ENCODE measurements at places on chromosomes 2 and 18.

- no peak for DNase-seq
These were observed 680.1 kb upstream of the ZEB2 start for GRCh38 chr2:145199827-145200706.

GRCh38 chr2:148716378-148716920 is 71.9 kb downstream of the EPC2 start:
- DNase-seq, result no peak

DNA sequence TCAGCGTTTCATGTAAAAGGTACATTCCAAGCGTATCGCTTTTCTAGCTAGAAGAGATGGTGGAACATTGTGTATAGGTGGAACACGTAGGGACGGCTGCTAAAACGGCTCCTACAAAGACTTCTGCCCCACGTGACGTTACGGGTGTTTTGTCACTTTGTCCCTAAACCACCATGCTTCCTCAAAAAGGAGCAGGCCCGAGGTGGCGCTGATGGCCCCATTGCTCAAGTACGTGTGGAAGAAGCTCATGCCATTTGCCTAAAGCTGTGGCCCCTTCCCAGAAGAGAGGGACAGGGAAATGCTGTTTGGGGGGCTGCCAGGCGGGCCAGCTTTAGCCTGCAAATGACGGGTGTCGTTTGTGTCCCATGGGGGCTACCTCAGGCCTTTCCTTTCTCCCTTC is 72.7 kb downstream of the TMEM247 start:
- no peak for DNase-seq

GRCh38 chr2:49026706-49027105 is 127.6 kb downstream of the FSHR start:
- DNase-seq, result no peak

DNA sequence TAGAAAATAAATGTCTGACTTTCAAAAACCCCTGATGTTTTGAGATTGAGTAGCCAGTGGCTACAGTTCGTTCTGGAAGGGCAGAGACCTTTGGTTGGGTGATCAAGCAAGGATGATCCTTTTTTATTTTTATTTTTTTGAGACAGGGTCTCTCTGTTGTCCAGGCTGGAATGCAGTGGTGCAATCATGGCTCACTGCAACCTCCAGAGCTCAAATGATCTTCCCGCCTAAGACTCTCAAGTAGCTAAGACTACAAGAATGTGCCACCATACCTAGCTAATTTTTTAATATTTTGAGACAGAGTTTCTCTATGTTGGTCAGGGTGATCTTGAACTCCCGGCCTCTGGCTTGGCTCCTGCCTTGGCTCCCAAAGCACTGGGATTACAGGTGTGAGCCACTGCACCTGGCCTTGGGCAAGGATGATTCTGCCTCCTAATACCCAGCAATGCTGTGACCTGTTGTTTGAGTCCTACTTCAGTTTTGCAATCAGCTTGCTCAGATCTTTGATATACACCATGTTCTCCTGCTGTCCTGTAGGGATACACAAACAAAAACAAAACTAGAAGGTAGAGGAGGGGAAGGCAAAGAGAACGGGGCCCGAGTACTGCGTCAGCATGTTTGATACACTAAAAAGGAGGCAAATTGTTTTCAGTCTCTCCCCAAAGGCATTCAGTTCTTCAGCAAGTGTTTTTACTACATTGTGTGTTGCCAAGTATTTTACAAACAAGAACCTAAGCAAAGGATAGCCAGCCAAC is 59.2 kb upstream of the LYPD6B start:
- no peak for DNase-seq

DNA sequence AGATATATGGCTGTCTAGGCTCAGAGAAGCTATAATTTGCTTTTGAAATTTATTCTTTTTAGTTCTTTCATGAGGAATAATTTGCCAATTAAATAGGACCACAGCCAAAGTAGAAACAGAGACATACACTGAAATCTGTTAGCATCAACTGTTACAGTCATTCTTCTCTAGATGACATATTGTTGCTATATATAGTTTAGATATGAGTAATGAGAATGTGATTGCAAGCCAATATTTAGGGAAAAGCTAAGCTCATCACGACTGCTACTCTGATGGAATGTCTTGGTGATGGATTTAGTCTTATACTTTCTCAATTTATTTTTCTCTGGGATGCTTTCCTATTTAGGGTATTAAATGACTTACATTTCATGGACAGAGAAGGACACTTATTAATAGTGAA is 259.1 kb downstream of the LNPK start:
- no peak for DNase-seq

DNA sequence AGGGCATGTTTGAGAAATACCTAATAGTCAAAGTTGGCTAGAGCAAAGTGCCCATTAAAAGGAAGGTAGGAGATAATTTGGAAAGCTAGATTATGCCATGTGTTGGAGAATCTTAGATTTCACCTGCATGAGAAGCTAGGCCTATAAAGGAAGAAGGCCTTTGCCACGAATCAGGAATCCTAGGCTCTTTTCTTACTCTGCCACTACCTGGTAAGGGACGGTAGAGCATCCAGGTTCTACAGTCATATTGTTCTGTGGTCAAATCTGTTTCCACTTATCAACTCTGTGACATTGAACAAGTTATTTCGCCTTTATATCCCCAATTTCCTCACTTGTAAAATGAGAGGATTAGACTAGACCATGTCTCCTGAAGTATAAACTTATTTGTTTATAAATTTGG is 3.6 kb upstream of the KCNJ3 start:
- no peak for DNase-seq

DNA sequence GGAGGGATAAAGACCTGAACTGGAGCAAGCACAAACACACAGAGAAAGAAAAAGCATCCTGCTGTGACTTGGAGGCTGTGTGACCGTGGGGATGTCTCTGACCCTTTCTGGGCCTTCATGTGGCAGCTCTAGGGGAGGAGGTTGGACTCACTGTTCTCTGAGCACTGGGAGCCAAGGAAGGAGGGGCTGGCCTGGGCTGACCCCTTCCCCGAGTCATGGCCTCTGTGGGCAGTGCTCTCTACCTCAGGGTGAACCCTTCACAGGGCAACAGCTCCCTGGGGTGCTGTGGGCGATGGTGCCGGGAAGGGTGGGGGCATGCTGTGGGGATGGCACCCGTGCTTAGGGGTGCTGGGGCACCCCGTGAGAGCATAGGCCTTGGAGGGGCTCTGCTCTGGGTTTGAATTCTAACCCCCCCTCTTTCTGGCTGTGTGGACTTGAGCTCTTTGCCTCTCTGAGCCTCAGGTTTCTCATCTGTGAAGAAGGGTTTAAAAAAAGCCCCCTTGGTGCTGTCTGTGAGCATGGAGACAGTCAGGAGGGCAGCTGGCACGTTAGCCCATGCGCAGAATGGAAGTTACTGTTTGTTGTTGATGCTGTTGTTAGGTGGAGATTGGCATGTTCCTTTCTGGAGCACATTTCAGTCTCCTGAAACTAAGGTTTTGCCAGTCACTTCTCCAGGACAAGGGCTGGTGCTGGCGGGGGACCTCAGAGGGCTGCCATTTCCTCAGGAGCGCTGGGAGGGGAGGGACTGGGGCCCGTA is 700 bp downstream of the TOGARAM2 start:
- no peak for DNase-seq

- DNase-seq, result no peak
These were observed 44.9 kb downstream of the DYSF start for GRCh38 chr2:71498261-71498701.

DNA sequence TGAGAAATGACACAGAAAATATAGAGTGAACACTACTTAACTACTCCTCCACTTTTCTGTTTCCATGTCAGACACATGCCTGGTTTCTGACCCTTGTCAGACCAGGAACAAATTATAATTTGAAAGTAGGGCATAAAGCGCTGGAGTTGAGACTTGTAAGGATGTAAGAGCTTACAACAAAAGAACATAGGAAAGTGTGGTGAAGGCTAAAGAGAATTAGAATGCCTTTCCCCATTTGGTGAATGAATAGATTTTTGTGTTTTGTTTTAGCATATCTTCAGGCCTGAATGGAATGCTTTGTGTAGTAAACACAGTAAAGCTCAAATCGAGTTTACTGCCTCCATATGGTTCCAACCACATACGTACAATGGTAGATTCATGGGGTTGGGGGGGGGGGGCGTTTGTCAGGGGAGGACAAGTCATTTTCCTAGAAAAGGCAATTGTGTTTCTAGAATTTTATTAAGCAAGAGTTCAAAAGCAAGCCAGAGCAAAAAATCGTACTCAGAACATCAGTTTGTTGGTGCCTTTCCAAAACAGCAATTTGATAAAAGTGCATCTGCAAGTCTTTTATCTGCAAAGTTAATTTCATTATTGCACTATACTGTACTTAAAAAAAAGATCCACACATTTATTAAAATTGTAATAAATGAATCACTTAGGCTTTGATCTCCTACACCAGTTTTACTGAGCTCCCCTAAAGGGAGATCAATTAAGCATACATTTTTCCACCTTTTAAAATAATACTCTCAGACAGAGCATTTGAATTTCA is 30.9 kb downstream of the NRXN1 start:
- DNase-seq, result no peak

GRCh38 chr2:195456771-195457170 is 200.3 kb upstream of the SLC39A10 start:
- no peak for DNase-seq

GRCh38 chr2:119086327-119086726 is 72.2 kb downstream of the C1QL2 start:
- no peak for DNase-seq

DNA sequence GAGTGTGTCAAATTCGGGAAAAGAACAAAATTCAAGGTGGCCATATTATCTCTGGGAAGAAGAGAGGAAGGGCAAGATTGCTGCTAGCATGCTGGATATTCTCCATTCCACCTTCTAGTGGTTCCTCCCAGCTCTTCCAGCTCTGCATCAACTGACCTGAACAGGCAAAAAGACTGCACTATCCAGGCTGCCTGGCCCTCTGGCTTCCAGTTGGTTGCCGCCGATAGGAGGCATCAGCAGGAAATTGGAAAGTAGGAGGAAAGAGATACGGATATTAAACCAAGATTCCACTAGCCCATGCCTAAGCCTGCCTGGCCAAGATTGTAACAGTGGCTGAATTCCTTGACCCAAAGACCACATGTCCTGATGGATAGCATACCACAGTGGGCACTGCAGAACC is 1.7 kb upstream of the RTTN start:
- DNase-seq, result no peak

DNA sequence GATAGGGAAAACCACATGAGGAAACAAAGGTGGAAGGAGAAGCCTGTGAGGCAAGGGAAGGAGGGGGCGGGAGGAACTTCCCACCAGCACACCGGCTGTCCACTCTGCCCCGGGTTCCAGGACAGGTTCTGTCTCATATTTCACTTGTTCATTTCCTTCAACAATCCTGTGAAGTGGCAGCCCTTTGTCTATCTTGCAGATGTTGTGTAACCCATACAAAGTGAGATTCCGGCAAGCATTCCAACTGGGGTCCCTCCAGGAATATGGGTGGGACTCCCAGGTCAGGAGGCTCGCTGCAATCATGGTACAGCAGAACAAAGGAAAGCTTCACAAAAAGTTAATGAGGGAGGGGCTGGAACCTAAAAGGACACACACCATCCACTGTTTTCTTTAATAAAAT is 271.3 kb upstream of the PXDN start:
- DNase-seq, result no peak

DNA sequence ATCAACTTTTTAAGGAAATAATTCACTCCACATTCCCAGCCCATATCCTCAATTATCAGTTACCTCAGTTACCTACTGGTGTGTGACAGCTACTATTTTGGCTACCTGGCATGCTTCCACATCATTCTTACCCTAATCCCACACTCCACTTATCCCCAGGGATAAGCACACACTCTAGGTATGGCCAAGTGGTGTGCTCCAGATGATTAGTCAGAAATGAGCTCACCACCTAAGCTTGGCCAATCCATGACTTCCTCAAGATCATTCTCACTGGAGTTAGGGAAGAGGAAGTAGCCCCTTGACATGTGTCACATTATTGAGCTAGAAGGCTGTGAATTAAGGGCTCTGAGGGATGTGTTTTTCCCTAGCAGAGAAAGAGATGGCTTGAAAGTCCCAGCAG is 20.9 kb upstream of the SMAD4 start:
- no peak for DNase-seq

DNA sequence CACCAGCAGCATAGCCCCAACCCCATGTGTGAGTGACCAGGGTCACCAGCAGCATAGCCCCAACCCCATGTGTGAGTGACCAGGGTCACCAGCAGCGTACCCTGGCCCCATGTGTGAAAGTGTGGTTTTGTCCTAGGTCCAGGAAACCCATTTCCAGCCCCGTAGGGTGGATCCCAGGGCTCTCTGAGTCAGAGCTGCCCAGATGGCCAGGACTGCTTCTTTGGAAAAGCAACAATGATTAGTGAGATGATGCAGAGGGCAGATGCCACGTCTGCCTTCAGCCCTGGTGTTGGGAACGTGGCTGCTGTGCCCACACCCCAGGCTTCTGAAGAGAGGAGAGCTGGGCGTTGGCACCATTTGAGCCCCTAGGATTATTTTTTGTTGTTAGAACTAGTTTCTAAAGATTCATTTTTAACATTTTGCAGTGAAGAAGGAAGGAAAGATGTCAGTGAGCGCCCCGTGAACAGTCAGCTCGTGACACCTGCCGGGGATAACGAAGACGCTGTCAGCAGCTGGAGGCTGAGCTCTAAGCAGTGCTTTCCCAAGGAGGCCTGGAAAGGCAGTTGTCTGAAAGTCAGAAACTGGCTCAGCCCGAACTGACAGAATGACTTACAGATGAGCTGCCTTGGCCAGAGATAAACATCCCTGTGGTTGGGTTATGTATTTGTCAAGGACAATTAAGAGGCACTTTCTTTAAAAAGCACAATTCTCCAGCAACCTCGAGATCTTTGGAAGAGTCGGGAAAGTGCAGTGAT is 32.1 kb upstream of the KCNG2 start:
- no peak for DNase-seq

DNA sequence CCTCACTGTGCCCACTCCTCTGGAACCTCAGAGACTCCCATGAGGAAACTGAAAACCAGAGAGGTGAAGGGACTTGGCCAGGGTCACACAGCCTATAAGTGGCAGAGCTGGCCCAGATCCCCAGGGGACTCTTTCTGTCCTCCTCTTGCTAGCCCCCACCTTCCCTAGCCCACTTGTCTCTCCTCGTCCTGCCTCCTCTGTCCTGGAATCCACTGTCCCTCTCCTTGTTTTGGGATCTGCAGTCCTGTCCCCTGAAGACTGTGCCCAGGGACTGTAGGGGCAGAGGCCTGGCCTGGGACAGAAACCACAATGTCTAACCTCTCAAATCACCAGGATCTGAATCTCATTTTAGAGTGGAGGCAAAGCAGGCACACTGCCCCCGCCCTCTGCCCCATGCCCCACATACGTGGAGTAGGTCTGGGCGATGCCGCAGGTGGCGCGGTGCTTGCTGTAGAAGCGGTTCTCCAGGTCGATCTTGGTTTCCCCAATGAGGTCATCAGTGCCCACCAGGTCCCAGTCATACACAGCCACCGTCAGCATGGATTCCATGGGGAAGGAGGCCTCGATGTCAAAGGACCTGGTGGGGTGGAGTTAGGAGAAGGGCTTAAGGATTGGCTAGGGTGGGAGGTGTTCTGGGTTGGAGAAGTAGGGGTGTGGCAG is 12.5 kb downstream of the OTOF start:
- no peak for DNase-seq

DNA sequence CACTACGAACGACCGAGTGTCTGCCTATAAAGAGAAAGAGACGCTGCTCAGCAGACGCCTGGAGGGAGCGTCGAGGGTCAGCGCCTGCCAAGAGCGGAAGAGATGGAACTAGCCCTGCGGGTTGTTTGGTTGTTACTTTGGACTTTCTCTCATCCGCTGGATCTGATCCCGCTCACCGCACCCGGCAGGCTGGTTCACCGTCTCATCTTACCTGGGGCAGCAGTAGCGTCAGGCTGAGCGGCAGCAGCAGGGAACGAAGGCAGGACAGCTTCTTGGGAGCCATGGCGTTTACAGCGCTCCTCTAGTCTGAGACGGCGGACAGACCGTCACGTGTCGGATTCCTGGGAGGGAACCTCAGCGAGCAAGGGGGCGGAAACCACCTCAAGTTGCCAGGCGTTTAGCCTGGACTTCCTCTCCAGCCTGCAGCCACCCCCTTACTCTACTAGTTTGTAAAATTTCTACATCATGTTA is 1.9 kb downstream of the GLB1L start:
- DNase-seq, result no peak
